ENCODE measurements at places on chromosomes 2 and 18.

DNA sequence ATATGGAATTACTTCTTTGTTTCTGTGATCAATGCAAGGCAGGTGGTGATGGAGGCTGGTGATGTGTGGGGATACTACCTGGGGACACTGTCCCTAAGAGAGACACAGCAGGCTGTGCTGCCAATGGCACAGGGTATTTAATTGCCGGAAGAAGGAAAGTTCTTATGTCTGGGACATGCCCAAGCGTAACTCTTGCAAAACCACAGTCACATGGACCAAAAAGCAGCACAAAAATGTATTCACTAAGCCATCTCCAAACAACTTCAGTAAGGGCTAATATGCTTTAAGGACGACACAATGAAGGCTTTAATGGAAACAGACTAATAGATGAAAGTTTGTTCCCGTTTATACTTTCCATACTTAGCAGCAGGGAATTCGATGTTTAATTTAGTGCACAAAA is 49.7 kb upstream of the AP1S3 start:
- peak; percentile 7 for DNase-seq

GRCh38 chr18:13809043-13809430 is 14.9 kb upstream of the MC5R start:
- no peak for DNase-seq

GRCh38 chr2:79612999-79613398 is 100.1 kb downstream of the CTNNA2 start:
- no peak for DNase-seq

DNA sequence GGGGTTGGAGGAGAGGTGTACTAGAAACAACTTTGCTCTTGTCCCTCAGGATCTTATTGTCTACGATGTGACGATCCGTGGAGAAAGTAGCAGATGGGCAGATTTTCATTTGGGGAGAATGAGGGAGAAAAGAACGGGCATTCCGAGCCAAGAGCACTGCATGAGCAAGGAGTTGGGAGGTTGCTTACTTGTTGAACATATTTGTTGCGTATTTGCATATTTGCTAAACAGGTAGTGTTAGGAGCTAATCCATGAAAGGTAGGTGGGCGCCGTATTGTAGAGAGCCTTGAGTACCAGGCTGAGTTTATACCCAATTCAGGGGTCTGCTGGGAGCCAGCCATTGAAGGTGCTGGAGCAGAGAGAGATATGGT is 490 bp downstream of the BCS1L start:
- DNase-seq, result no peak

GRCh38 chr2:98564541-98565132 is 43.7 kb downstream of the COA5 start:
- no peak for DNase-seq

GRCh38 chr2:148614322-148615049 is 30.1 kb upstream of the EPC2 start:
- DNase-seq, result peak; percentile 4

DNA sequence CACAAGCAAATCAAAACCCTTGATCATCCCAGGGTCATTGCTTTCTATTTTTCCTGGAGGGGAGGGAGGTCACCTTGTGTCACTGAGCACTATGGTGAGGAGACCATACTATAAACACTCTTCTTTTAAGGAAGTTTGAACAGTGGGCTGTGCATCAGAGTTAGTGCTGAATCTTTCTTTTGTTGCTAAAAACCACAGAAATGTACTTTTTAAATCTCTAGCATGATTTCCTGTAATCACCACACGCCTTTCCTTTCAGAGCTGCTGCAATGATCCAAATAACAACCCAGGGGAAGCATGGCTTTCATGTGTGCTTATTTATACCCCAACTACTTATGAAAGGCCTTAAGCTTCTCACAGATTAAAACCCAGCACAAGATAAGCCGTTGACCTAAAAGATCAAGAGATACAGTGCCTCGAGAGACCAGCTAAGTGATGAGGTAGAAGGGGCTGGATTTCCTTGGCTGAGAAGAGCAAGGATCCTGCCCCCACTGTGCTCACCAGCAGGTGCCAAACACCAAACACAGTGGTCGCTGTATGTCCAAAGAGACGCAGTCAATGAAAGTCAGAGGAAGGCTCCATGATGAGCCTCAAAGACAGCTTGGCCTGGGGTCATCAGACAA is 34.7 kb downstream of the TRABD2A start:
- DNase-seq, result no peak

- no peak for DNase-seq
These were observed 437.7 kb upstream of the HNRNPA3 start for GRCh38 chr2:176774766-176775451.

GRCh38 chr18:37161491-37161890 is 332.6 kb downstream of the KIAA1328 start:
- DNase-seq, result no peak

- DNase-seq, result no peak
These were observed 69.2 kb downstream of the PRELID3A start for GRCh38 chr18:12476955-12477354.

DNA sequence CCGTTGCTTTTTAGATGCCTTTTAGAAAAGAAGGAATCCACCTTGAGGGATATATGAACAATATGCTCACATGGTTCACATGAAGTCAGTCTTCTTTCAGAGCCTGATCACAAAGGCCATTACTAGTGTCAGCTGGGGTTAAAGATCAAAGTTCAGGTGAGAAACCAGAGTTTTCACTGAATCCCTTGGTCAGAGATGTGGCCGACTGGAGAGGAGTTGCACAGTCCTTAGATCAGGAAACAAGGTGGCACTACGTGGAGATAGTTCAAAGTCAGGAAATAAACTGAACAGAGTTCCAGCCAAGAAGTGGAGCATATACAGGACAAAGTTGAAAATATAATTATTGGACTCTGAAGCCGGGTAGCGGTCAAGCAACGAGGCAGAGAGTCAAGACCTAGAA is 54.6 kb downstream of the AAK1 start:
- no peak for DNase-seq

DNA sequence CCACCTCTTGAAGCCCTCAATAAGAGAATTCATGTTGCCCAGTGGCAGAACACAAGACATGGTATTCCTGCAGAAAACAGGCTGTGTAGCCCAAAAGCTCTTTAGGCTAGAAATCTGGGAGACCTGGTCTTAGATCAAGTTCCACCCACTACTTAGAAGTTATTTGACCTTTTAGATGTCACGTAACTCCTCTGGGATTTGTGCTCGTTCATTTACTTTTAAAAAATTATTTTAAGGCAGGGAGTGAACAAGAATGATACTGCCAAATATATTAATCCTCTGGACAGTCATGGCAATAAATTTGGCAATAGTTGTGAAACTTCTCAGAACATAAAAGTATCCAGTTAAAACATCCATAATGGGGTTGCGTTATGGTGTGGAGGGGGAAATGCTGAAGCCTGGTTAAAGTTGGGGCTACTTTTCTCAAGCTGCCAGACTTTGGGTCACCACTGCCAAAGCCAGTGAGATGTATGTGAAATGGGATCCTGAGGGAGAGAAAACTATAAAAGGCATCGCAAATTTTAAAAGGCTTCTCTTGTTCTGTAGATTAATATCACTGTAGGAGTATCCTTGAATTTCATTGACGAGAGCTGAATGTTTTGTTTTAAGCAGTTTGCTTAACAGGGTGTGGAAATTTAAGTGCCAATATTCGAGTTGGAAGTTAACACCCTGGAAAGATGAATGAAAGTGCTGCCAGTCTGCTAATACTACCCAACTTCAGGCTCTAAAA is 15.8 kb downstream of the DAPL1 start:
- no peak for DNase-seq

DNA sequence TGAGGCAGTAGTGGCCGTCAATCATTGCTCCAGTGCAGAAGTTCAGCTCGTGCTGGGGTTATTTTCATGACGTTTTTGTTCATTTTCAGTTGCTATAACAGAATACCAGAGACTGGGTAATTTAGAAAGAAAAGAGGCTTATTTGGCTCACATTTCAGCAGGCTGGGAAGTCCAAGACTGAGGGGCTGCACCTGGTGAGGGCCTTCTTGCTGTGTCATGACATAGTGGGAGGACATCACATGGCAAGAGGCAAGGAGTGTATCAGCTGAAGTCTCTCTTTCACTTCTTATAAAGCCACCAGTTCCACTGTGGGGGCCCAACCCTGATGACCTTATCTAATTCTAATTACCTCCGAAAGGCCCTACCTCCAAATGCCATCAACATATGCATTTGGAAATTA is 58.0 kb upstream of the DPP10 start:
- DNase-seq, result no peak

DNA sequence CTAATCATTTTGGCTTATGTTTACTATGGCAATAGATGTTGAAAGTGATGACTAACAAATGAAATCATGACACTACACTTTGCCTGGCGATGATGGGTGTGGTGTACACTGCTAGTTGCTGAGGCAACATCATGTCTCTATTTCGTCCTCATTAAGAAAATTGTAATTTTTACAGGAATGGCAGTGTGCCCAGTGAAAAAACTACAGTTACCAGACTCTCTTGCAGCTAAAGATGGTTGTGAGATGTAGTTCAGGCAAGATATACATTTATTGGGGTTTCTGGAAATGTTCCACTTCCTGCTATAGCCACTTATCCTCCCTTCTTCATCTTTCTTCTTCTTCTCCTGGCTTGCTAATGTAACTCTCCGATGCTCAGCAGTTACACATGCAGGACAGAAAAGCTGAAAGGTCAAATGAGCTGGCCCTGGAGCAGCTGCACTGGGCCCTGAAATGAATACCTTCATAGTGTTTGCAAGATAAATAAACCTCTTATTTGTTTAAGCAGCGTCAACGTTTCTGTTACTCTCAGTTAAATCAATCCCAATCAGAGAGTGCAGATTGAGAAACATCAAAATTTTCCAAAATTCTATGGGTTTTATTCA is 46.0 kb downstream of the SOCS6 start:
- no peak for DNase-seq

- DNase-seq, result no peak
These were observed 33.4 kb downstream of the MFSD6 start for GRCh38 chr2:190441564-190441963.

DNA sequence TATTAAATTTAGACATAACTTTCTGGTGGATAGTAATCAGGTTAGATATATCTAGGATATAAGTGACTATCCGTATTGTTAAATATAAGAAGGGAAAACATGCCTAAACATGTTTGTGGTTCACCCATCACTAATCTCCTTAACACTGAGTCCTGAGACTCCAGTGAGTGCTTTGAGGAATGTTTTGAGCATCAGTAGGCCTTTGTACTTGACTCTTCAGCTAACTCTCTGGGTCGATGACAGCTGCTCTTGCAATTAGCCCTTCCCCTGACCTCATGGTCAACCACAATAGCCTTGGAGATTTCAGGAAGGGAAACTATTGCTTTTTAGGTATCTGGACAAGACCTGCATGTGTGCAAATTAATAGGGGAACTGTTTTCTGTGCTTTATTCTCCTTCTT is 716.8 kb downstream of the EPHA4 start:
- DNase-seq, result peak; percentile 86

GRCh38 chr2:63078852-63079606 is 28.4 kb downstream of the OTX1 start:
- no peak for DNase-seq

GRCh38 chr2:178193496-178193822 is 853 bp upstream of the OSBPL6 start:
- DNase-seq, result no peak

DNA sequence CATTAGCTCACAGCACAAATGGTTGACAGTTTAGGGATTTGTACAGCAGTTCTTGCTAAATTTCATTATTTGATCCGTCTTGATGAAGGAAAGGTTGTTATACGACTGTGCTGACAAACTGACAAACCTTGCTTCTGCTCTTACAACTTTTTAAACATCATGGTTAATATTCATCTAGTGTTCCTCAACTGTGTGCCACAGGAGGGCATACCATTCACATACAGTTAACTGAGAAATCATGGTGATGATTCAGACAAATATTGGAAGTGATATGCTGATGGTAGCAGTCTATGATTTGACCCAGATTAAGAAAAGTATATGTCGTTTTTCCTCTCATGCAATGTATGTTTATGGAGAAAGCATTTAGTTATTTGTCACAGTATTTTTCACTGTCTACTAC is 129.8 kb upstream of the FSIP2 start:
- DNase-seq, result no peak

- no peak for DNase-seq
These were observed 15.9 kb downstream of the EPAS1 start for GRCh38 chr2:46313063-46313462.

GRCh38 chr2:235421618-235422017 is 72.2 kb upstream of the AGAP1 start:
- no peak for DNase-seq

DNA sequence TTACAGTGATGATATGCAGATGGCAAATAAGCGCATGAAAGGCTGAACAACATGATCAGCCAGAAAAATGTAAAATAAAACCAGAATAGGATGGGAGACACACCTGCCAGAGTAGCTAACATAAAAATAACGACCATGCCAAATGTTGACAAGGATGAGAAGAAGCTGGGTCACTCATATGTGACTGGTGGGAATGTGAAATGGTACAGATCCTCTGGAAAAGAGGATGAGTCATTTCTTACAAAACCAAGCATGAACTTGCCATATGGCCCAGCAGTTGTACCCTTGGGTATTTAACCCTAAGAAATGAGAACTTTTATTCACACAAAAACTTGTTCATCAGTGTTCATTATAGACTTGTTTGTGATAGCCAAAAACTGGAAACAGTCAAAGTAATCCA is 143.8 kb downstream of the SH3BP4 start:
- no peak for DNase-seq

- no peak for DNase-seq
These were observed 58.6 kb upstream of the SLC25A52 start for GRCh38 chr18:31819106-31819924.

DNA sequence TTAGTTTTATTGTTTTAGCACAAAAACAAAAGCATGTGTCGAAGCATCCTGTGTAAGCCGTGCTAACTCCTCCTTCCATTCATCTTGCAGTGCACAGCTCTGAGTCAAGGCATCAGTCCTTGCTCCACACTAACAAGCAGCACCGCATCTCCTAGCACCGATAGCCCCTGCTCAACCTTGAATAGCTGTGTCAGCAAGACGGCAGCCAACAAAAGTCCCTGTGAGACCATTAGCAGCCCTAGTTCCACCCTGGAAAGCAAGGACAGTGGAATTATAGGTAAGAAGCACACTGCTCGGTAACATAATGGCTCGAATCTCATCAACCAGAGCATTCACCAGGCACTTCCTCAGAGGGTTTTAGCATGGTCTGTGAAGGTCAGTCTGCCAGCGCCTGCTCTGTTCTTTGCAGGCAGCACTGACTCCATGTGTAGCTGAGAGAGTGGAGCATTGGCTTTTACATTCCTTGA is 136.2 kb downstream of the WDSUB1 start:
- DNase-seq, result no peak

- no peak for DNase-seq
These were observed 6.5 kb upstream of the THOC1 start for GRCh38 chr18:274313-274712.

GRCh38 chr18:11119959-11120587 is 29.3 kb downstream of the PIEZO2 start:
- no peak for DNase-seq

DNA sequence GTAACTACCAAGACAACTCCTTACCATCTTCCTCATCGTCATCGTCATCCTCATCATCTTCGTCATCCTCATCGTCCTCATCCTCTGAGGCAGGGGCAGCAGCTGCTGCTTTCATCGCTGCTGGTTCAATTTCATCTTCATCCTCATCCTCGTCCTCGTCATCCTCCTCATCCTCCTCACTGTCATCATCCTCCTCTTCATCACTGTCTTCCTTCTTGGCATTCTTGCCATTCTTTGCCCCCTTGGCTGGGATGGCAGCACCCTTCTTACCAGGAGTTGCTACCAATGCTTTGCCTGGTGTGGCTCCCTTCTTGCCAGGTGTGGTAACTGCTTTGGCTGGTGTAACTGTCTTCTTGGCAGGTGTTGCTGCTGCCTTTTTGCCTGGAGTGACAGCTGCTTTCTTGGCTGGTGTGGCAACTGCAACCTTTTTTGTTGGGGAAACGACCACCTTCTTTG is 2.7 kb downstream of the NCL start:
- no peak for DNase-seq
